ENCODE measurements at places on chromosomes 1 and 21. TPM values are rescaled to one million over a fixed set of nuclear protein-coding genes. Genes with fewer than 3 reads are reported as not detected.

KRTAP19-1 gene
- polyA plus RNA-seq: not detected

UBE2U gene
- not detected for polyA plus RNA-seq

ARHGEF16 gene
- polyA plus RNA-seq: 6.9 TPM

GRCh38 chr1:160813215-160813614 lies 17.2 kb downstream of the LY9 start:
- DNase-seq: no peak

- DNase-seq: no peak
These were observed 57.2 kb downstream of the AGPAT3 start for GRCh38 chr21:43921979-43922945.

REN gene
- not detected for polyA plus RNA-seq

DNA sequence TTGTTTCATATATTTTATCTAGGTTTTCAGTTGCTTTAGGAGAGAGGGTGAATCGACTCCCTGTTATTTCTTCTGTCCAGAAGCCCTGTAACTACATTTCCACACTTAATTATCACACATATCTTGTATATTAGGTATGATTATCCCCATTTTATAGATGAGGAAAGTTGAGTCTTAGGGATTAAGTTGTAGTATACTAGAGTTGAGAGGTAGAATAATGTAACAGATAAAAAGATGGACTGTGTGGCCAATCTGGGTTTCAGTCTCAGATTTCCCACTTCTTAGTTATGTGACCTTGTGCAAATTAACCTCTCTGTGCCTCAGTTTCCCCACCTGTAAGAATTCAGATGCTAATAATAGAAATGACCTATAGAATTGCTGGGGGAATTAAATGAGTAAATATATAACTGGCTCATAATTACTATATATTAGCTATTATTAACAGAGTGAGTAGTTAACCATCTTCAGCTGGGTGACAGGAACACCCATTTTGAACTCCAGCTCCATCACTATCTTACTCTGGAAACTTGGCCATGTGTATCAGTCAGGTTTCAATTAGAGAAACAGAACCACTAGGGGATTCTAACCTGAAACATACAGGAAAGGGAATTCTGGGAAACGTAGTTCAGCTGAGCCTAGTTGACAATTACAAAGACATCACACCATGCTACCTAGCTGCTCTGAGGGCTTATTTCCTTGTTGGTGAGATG lies 20.4 kb upstream of the FOXO6 start:
- no peak for DNase-seq
